HFFc6 (cell line): ENCODE measurements at places on chromosomes 3 and 15. TPM values are rescaled to one million over a fixed set of nuclear protein-coding genes. Genes with fewer than 3 reads are reported as not detected.
A peak's percentile ranks its signal among the peaks of the same experiment; 100 is the strongest.

- no peaks in the 10 kb centered on the region for H3K36me3 ChIP-seq
- peaks cover 18% of the 10 kb centered on the region for H3K4me1 ChIP-seq
- H3K27me3 ChIP-seq = peaks cover 23% of the 10 kb centered on the region
- no peak overlapping the region for H3K27ac ChIP-seq
- H3K4me3 ChIP-seq = no peak overlapping the region
Measured at GRCh38 chr3:184752361-184752760, 40.5 kb upstream of the MAGEF1 start.

DNA sequence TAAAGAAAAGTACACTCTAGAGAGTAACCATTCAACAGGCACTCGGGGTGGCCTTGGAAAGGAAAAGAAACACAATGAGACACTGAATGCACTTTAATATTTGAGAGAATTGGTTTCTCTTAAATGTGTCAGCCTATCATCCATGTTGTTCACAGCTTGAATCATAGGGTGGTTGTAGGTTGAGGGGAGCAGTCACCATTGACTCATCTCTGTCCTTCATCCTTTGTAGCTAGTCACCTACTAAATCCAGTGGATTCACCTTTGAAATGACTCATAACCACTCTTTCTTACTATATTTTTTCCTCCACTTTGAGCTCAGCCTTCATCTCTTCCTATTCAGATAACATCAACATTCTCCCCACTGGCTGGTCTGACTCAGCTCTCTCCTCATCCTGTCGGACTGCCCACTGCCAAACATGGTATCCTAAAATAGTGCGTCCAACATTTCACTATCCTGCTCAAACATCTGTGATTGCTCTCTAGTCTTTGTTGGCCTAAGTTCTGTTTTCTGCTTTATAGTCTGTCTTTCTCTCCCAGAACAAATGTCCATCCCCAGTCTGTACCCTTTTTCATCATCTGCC lies 182.7 kb upstream of the GADL1 start:
- peaks cover 5% of the 10 kb centered on the region; the same call in 1 of the 2 replicates for H3K36me3 ChIP-seq
- H3K4me1 ChIP-seq = peaks cover 78% of the 10 kb centered on the region
- peak; percentile 96 for DNase-seq
- peak overlapping the region; percentile 65 for H3K27ac ChIP-seq
- no peaks in the 10 kb centered on the region for H3K27me3 ChIP-seq

GRCh38 chr15:83098079-83098478 lies 9.4 kb upstream of the TM6SF1 start:
- no peak overlapping the region for H3K27ac ChIP-seq
- H3K4me3 ChIP-seq = no peak overlapping the region
- no peaks in the 10 kb centered on the region for H3K36me3 ChIP-seq
- H3K27me3 ChIP-seq = peaks cover 15% of the 10 kb centered on the region

- H3K36me3 ChIP-seq = peaks cover 18% of the 10 kb centered on the region
- peak; percentile 99 for DNase-seq
- H3K27ac ChIP-seq = peak overlapping the region; percentile 95
- no peaks in the 10 kb centered on the region for H3K27me3 ChIP-seq
- peaks cover 43% of the 10 kb centered on the region for H3K4me1 ChIP-seq
- H3K4me3 ChIP-seq = peak overlapping the region; percentile 72
Measured at GRCh38 chr15:32979710-32980109, 214.8 kb downstream of the FMN1 start.

- peaks cover 25% of the 10 kb centered on the region for H3K27me3 ChIP-seq
- no peak overlapping the region for H3K27ac ChIP-seq
- no peak overlapping the region for H3K4me3 ChIP-seq
- no peaks in the 10 kb centered on the region for H3K36me3 ChIP-seq
- H3K4me1 ChIP-seq = no peaks in the 10 kb centered on the region
- DNase-seq = peak; percentile 62
Measured at GRCh38 chr3:71710906-71711494, 14.2 kb downstream of the EIF4E3 start.

- H3K36me3 ChIP-seq = peaks cover 23% of the 10 kb centered on the region
- peaks cover 41% of the 10 kb centered on the region for H3K4me1 ChIP-seq
- peak overlapping the region; percentile 94 for H3K4me3 ChIP-seq
- DNase-seq = no peak
Measured at GRCh38 chr3:135965129-135965505, 411 bp upstream of the PPP2R3A start.

DNA sequence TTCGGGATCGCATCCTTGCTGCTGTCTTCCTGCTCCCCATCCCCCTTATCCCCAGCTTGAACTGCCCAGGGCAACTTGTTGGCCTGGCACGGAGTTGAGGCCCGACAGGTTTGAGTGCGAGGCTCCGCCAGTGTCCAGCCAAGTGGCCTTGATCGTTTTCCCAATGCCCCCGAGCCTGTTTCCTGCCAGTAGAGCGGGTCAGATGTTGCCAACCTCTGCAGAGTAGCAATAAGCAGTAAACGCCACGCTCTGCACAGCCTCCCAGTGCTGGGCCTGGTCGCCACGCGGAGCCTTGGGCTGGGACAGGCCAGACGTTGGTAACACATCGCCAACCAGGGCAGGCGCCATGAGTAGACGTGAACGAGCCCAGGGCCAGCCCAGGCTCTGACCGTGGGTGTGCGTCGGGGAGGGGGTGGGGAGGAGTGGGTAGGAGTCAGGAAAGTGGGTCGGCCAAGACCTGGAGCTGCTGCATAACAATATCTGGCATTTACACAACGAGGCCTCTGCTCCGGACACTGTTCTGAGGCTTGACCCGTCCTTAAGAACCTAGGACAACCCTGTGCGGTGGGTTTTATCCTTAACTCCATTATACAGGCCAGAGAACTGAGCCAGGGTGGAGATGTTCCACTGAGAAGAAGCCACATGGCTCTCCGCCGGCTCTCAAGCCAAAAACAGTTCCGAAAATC lies 444 bp upstream of the ABHD14A start:
- no peaks in the 10 kb centered on the region for H3K27me3 ChIP-seq
- no peaks in the 10 kb centered on the region; the same call in 1 of the 2 replicates for H3K36me3 ChIP-seq
- H3K4me3 ChIP-seq = peak overlapping the region; percentile 97
- DNase-seq = no peak

GRCh38 chr15:58260725-58261267 lies 122.6 kb downstream of the AQP9 start:
- peaks cover 12% of the 10 kb centered on the region; the same call in 1 of the 2 replicates for H3K4me1 ChIP-seq
- DNase-seq = peak; percentile 23
- no peaks in the 10 kb centered on the region for H3K36me3 ChIP-seq

DNA sequence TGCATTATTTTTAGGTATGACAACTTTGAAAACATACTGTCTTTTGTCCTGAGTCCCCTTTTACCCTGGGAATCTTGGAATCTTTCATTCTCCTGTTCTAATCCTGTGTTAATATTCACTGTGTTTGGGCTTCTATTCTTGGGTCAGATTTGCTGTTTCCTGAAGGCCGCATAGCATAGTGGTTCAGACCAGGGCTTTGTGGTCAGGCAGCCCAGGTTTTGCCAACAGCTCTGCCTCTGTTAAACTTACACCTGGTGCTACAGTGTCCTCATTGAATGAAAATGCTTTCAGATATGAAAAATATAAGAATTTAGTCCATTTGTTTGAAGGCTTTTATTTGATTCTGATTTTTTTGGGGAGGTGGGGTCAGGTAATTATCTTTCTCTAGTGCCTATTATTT lies 58.4 kb downstream of the SLC25A26 start:
- H3K27ac ChIP-seq = no peak overlapping the region
- no peaks in the 10 kb centered on the region for H3K4me1 ChIP-seq
- no peak overlapping the region for H3K4me3 ChIP-seq

DNA sequence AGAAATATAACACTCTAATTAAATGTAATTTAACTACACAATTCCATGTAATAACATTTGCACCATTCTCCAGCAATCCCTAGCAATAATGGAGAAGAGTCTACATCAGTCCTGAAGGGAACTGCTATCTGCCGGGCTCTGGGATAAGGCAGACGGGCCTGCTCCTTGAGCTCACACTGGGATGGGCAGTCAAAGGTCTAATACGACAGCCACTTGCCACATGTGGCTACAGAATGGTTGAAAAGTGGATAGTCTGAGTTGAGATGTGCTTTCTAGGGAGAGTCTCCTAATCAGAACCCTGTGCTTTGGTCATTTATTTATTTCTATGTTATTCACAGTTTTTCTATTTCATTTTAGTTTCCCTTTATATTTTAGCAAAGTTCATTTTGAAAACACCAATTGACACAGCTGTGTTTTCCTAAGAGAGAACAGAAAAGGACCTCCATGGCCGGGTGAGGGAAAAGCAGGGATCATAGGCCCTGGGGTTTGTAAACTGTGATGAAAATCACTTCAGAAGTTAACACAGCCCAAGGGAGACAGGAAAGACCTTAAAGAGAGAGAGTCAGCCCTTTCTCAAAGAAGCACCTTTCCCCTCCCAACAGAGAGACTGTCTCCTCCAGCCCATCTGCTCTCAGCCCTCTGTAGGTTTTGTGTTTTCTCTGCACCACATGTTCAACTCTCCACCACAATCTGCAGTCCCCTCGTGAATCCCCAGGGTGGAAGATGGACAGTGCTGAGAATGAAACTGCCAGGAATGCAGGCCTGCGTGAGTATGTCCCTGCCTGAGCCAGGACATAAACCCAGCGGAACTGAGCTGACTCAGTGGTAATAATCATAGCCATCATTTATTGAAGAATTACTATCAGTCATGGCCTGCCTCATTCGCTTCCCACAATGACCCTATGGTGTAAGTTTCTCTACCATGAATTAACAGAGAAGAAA lies 11.6 kb downstream of the FSIP1 start:
- H3K4me3 ChIP-seq = peak overlapping the region; percentile 84
- H3K27me3 ChIP-seq = peaks cover 3% of the 10 kb centered on the region; the same call in 1 of the 2 replicates
- peaks cover 22% of the 10 kb centered on the region for H3K4me1 ChIP-seq

DNA sequence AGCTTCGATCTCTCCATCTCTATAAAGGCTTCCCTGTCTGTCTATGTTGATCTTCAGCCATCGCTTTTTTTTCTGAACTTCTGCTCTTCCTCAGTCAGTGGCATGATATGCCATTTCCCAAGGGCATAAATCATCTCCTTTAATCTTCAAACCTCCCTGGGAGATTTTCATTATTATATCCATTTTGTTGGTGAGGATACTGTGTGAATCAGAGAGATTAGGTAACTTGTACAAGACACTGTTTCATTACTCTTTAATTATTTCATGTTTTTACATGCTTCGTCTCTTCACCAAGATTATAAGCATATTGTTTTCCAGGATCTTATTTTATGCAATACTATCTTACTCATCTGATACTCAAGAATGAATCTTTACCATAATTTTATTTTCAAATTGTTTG lies 124.8 kb upstream of the ATP11B start:
- no peak overlapping the region for H3K4me3 ChIP-seq
- no peak overlapping the region for H3K27ac ChIP-seq
- H3K4me1 ChIP-seq = peaks cover 6% of the 10 kb centered on the region; the same call in 1 of the 2 replicates
- H3K36me3 ChIP-seq = no peaks in the 10 kb centered on the region
- no peak for DNase-seq
- H3K27me3 ChIP-seq = peaks cover 5% of the 10 kb centered on the region

GRCh38 chr3:187811585-187812250 lies 66.5 kb upstream of the BCL6 start:
- H3K27me3 ChIP-seq = no peaks in the 10 kb centered on the region; the same call in 1 of the 2 replicates
- H3K4me3 ChIP-seq = no peak overlapping the region
- no peaks in the 10 kb centered on the region for H3K36me3 ChIP-seq
- peaks cover 29% of the 10 kb centered on the region for H3K4me1 ChIP-seq

GRCh38 chr15:47244361-47244760 lies 472.9 kb upstream of the SEMA6D start:
- H3K4me1 ChIP-seq = no peaks in the 10 kb centered on the region
- no peaks in the 10 kb centered on the region for H3K36me3 ChIP-seq
- no peak overlapping the region for H3K4me3 ChIP-seq
- H3K27me3 ChIP-seq = no peaks in the 10 kb centered on the region

GRCh38 chr3:135248213-135248612 lies 453.2 kb downstream of the EPHB1 start:
- no peaks in the 10 kb centered on the region for H3K36me3 ChIP-seq
- no peak for DNase-seq
- H3K4me3 ChIP-seq = no peak overlapping the region
- H3K27ac ChIP-seq = no peak overlapping the region
- no peaks in the 10 kb centered on the region for H3K27me3 ChIP-seq

- peaks cover 3% of the 10 kb centered on the region; the same call in 1 of the 2 replicates for H3K36me3 ChIP-seq
- H3K27me3 ChIP-seq = no peaks in the 10 kb centered on the region
- H3K4me1 ChIP-seq = peaks cover 12% of the 10 kb centered on the region; the same call in 1 of the 2 replicates
- no peak for DNase-seq
- H3K4me3 ChIP-seq = no peak overlapping the region
- no peak overlapping the region for H3K27ac ChIP-seq
Measured at GRCh38 chr3:191737742-191738141, 276.8 kb downstream of the PYDC2 start.

- no peaks in the 10 kb centered on the region; the same call in 1 of the 2 replicates for H3K27me3 ChIP-seq
- H3K4me1 ChIP-seq = peaks cover 24% of the 10 kb centered on the region
- H3K4me3 ChIP-seq = no peak overlapping the region
- DNase-seq = no peak
- no peaks in the 10 kb centered on the region for H3K36me3 ChIP-seq
Measured at GRCh38 chr15:51760805-51761204, 9.4 kb downstream of the TMOD2 start.

DNA sequence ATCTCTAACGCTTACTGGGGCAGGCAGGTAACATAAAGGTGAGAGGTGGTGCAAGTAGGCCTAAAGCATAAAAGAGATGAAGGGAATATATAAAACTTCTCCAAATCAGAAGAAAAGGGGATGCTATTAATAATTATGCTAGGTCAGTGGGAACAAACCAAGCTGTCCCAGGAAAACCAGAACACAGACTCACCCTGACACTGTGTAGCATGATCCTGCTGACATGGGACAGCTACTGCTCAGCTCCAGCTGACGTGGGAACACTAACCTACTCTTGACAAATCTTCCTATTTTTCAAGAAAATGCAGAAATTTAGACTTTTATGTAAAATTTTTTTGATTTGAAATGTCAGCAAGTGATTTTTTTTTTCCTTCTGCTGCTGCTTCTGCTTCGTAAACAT lies 203.5 kb downstream of the KCNMB2 start:
- no peak for DNase-seq
- H3K4me3 ChIP-seq = no peak overlapping the region
- peaks cover 2% of the 10 kb centered on the region; the same call in 1 of the 2 replicates for H3K27me3 ChIP-seq
- H3K27ac ChIP-seq = no peak overlapping the region
- no peaks in the 10 kb centered on the region for H3K4me1 ChIP-seq

- no peak overlapping the region for H3K27ac ChIP-seq
- H3K4me3 ChIP-seq = no peak overlapping the region
- no peaks in the 10 kb centered on the region for H3K27me3 ChIP-seq
- H3K4me1 ChIP-seq = peaks cover 37% of the 10 kb centered on the region
Measured at GRCh38 chr3:106566277-106566676, 697.5 kb upstream of the CBLB start.

DNA sequence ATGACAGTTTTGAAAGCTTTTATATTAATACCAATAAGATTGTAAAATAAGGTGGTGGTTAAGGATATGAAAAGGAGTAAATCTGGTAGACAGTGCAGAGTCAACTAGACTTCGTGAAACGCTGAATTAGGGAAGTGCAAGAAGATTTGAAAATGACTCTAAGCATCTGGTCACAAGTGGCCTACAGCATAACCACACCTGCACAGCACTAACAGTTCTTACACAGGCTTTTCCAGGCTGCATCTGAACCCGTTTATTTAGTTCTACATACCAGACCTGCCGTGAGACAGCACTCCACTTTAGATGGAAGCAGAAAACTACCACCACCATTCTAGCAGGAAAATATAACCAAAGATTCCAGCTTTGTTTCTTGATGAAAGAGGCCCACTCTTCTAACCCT lies 1.9 kb downstream of the DMXL2 start:
- DNase-seq = no peak
- H3K27me3 ChIP-seq = 0 out of 2 replicates have a peak, but pooled peaks cover 2% of the 10 kb centered on the region
- H3K4me1 ChIP-seq = peaks cover 27% of the 10 kb centered on the region
- peak overlapping the region; percentile 10; the same call in 1 of the 2 replicates for H3K27ac ChIP-seq
- peak overlapping the region; percentile 95 for H3K4me3 ChIP-seq

Gene LIPH
- total RNA-seq = 0.20 to 0.90 TPM (median 0.57 TPM) in 3 replicates

Gene SYNPR
- not detected in 2 replicates for total RNA-seq

Gene CACNA1D
- total RNA-seq = not detected in 3 replicates

Gene RTP1
- total RNA-seq = not detected in 2 replicates

Gene PLAAT1
- not detected in 3 replicates for total RNA-seq

Gene HRH1
- total RNA-seq = 5.8 to 8.4 TPM (median 6.7 TPM) in 3 replicates

Gene MON1A
- total RNA-seq = 14.6 to 19.1 TPM (median 16.6 TPM) in 3 replicates

Gene TMC3
- not detected in 3 replicates for total RNA-seq

Gene MESP1
- total RNA-seq = 0.08 to 0.18 TPM (median 0.18 TPM) in 3 replicates

Gene PSMD2
- total RNA-seq = 584 to 756 TPM (median 720 TPM) in 3 replicates

Gene C2CD4A
- not detected in 3 replicates for total RNA-seq

Gene TAGLN3
- 0.26 TPM in 1 of 2 replicates, not detected in the other for total RNA-seq

Gene CDHR4
- 0.19 to 0.27 TPM in 2 of 3 replicates, not detected in the other for total RNA-seq
